ENCODE measurements at places on chromosomes 7 and 10.

GRCh38 chr7:115078386-115078785 lies 156.5 kb downstream of the MDFIC start:
- no peak for DNase-seq

GRCh38 chr10:71255808-71256660 lies 43.7 kb downstream of the UNC5B start:
- no peak for DNase-seq

- no peak for DNase-seq
Observed at GRCh38 chr7:84664626-84665025, 470.0 kb upstream of the SEMA3A start.

DNA sequence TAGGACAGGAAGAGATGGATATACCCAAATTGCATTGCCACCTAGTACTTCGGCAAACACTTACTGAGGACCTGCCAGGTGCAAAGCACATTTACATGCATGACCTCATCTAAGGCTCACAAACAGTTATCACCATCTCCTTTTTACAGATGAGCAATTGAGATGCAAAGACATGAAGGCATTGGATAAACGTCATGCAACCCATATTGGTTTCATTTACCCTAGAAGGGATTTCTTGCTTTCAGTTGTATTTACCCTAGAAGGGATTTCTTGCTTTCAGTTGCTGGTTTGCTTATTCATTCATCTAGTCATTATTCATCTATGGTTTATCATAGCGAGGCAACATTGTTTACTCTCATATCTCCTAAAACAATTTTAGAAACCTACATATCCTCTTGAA lies 52.2 kb downstream of the STEAP1B start:
- peak; percentile 69 for DNase-seq

GRCh38 chr10:3763035-3763456 lies 22.0 kb downstream of the KLF6 start:
- no peak for DNase-seq

All from germinal center (tissue), 1 donor.